ENCODE measurements at places on chromosomes 5 and 9. TPM values are rescaled to one million over a fixed set of nuclear protein-coding genes. Genes with fewer than 3 reads are reported as not detected.

DNA sequence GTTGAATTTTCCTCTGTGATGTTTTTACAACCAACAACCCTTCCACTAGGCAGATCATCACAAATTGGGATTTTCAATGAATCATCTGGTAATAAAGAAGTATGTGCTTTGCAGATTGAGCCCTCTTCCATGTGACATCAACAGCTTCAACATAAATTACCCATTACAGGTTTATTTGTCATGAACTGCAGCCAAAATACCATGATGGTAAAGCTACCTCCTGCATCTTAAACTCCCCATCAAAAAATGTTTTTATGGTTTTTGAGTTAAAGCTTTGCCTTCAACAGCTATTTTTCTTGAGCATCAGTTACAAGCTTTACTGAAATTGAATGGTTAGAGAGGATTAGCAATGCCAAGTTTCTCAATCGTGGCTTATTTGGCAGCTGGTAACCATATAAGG lies 211.4 kb upstream of the TUSC1 start:
- no peaks in the 10 kb centered on the region for H3K4me1 ChIP-seq
- no peak overlapping the region for H3K4me3 ChIP-seq
- DNase-seq, result no peak

The WASHC1 gene
- 6.0 TPM for total RNA-seq

- H3K27me3 ChIP-seq, result no peaks in the 10 kb centered on the region
- no peak for DNase-seq
- no peak overlapping the region for H3K4me3 ChIP-seq
- no peaks in the 10 kb centered on the region for H3K36me3 ChIP-seq
- H3K4me1 ChIP-seq, result no peaks in the 10 kb centered on the region
Measured at GRCh38 chr5:1782385-1783215, 17.0 kb downstream of the MRPL36 start.

The IL17B gene
- total RNA-seq, result not detected

DNA sequence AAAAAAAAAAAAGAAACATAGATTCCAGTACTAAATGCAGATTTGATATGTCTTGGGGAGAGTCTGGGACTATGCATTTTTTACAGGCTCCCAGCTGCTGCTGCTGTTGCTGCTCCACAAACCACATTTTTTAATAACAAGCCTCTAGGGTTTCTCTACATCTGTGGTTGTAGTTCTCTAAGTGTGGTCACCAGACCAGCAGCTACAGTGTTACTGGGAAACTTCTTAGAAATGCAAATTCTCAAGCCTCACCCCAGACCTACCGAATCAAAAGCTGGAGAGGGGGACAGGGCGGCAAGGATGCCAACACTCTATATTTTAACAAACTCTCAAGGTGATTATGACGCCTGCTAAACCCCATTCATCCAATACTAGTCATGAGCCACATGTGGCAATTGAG lies 293.4 kb upstream of the PTGER4 start:
- no peaks in the 10 kb centered on the region for H3K27me3 ChIP-seq
- peaks cover 9% of the 10 kb centered on the region for H3K4me1 ChIP-seq
- no peak for DNase-seq
- no peak overlapping the region for H3K4me3 ChIP-seq
- no peak overlapping the region for H3K27ac ChIP-seq

All from heart right ventricle (tissue), 16 donors.